ENCODE measurements at places on chromosomes 5 and 9.
A peak's percentile ranks its signal among the peaks of the same experiment; 100 is the strongest.

DNA sequence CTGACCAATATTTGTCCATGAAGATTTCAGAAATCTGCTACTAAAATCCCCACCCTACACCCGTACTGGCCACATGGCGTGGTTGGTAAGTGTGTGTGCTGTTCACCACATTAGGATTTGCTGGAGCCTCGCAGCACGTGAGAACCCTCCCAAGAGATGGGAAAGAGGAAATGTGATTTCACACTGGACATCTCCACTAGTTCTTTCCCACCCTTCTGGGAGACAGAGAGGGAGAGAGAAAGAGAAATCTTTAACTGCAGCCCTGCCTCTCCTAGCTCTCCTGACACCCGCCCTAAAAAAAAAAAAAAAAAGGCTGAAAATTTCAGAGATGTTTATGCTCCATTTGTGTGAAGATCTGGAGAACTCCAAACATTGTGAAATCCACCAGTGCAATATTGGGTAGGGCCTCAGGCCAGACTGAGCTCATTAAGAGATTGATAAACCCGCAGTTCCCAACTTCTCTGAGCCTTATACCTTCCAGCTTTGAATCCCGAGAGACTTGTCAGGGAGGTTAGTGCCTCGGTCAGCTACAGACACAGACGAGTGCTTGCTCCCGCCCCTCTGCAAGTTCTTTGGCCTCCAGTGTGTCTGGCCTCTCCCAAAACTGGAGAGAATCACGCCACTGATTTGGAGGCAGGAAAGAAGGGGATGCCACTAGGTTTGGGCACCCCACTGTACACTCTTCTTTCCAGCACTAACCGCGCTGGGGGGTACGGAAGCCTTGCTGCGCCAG lies 1.9 kb downstream of the SPRY4 start:
- no peak for DNase-seq

DNA sequence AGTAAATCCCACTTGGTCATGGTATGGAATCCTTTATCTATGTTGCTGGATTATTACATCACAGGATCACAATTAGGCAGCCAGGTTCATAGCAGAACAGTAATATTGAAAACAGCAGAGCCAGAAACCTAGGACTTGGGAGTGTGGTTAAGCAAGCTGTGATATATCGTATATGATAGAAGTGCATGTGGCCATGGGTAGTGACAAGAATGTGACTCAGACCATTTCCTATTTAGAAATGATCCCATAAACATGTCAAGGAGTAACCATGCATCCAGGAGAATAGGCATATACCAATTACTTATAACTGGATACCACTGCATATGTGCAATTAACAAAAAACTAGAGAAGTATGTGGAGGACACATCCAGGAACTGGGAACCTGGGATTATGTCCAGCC lies 31.2 kb downstream of the AMBP start:
- no peak for DNase-seq

GRCh38 chr5:176542596-176543427 lies 5.6 kb upstream of the RNF44 start:
- no peak for DNase-seq

DNA sequence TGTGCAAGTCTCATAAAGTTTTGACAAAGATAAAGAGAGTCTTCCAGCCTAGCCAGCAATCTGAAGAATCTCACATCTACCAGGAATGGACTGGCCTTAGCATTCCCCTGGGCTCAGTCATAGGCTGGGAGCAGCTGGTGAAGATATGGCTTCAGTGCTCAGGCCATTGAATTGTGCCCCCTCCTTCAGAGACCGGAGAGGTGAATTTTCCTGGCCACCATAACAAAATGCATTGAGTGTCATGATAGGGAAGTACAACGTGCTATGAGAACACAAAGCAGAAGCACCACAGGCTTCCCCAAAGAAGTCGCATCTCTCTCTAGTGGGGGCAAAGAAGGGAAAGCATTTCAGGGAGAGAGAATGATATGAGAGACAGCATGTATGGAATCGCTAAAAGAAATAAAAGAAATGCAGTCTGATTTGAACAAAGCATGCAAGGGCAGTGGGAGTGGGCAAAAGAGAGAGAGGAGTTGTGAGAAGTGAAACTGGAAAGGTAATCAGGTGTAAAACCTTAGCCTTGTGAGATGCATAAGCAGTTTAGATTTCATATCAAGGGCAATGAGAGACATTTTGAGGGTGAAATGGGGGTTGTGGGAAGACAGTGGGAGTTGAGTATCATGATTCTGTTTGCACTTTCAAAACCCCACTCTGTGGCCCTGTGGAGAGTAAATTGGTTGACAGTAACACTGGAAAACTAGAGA lies 57.1 kb upstream of the NMUR2 start:
- DNase-seq = no peak

DNA sequence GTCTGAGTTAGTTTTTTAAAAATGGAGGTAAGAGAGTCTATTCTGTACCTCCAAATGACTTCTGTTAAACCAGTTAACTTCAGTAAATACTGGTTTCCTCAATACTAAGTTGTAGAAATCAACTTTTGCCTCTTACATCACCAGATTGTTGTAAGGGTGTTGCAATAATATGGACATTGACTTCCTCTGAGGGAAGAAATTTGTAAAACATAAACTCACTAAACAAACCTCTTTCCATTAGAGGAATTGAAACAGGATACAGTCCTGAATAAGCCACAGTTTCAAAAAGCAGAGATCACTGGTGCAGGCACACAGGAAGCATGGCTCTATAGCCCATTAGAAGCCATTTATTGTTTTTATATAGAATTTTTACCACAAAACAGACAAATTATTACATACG lies 32.7 kb upstream of the SLCO6A1 start:
- DNase-seq = no peak

DNA sequence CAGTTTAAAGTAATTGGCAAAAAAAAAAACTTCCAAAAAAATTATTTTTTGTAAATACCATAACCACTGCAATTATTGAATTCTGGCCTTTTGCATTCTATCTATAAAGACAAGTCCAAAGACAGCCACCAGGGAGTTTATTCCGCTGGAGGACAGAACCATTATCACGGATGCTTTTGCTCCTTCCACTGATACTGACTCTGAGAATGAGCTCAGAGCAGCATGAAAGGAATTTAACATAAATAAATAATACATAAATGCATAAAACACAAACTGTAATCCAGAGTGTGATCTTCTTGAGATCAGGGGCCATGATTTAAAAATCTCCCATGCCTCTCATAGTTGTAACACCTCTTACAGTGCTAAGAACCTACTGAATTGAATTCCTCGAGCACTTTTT lies 264.8 kb downstream of the ARRDC3 start:
- DNase-seq = no peak

DNA sequence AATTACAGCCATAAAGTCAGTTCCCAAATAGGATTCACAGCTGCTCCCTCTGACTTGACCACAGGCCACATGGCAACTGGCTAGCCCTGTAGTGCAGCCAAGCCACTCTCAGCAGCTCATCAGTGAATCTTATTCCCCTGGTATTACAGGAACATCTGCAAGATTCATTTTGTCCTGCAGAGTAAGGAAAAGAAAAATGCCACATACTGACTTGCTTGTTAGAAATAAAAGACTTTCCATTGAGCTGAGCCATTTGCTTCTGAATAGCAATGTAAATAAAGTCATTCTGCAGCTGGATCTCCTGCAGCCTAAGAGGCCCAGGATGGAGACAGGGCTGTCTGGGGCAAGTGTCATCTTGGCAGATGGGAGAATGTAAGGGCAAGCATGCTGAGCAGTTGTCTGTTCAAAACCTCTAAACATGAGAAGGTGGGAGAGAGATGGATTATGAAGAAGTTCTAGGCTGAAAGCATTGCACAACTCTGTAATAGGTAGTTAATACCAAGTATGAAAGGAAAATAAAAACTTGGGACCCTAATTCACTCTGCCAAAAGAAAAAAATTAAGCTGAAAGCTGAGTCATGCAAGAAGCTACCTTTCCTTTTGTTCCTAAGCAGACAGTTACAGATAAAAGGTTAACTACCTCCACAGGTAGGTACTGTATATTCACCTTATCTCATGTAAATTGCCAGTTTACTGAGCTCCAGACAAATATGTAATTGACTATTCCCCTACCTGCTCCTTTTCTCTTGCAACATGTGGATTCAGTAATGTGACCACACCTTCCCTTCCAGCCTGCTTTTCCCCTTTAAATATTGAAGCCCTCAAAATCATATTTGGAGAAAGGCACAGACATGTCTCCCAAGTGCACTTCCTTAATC lies 244.4 kb upstream of the RAI14 start:
- peak; percentile 59 for DNase-seq

DNA sequence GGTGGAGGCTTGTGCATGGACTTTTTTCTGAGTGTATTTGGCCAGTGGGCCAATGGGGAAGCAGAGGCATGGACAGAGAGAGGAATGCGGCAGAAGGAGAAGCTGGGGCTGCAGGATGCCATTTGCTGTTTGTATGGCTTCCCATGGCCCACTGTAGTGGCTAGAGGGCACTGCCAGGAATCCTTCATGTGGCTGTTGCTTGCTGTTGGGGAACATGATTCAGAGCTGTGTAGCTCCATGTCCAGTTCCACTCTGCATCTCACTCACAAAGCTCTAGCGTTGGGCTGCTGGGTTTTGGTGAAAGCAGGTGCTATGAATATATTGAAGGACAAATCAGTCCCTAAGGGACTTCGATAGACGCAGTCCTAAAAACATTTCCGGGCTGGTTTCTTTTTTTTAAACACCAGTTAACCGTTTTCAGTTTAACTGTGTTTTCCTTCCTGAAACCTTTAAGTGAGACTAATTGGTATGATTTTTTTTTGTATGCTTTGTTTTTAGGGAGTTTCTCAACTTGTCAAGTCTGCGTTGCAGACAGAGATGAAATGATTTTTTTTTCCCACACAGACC lies 51.3 kb downstream of the SLC22A5 start:
- DNase-seq = no peak

GRCh38 chr9:86624630-86625029 lies 270.4 kb upstream of the TUT7 start:
- DNase-seq = no peak

GRCh38 chr9:74942801-74943200 lies 9.9 kb downstream of the C9orf40 start:
- DNase-seq = no peak

DNA sequence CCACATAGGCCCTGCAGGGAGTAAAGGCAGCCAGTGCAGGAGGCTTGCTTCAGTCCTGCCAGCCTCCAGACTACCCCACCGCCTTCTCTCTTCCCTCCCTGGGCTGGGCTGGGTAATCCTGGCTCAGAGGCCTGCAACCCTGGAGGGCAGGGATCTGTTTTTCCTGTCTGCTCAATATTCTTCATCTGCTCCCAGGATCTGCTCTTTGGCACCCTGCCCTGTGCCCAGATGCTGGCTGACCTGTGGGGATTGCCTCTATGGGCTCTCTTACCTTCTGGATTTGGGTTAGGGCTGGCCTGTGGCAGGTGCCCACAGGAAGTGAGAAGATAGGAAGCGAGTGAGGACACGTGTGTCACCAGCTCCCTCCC lies 7.3 kb upstream of the ANGPTL2 start:
- DNase-seq = no peak
